ENCODE measurements at places on chromosomes 2 and 18. TPM values are rescaled to one million over a fixed set of nuclear protein-coding genes. Genes with fewer than 3 reads are reported as not detected.
A peak's percentile ranks its signal among the peaks of the same experiment; 100 is the strongest.

Gene LRATD1
- polyA plus RNA-seq = 12.4 TPM

Gene KCNG3
- not detected for polyA plus RNA-seq

Gene SLC38A11
- polyA plus RNA-seq = 0.30 TPM

Gene TSHZ1
- 29.4 TPM for polyA plus RNA-seq

Gene ASB18
- 3.7 TPM for polyA plus RNA-seq

Gene ITPRIPL1
- polyA plus RNA-seq = 3.3 TPM

Gene ECEL1
- 0.34 TPM for polyA plus RNA-seq

Gene NAT8
- polyA plus RNA-seq = 0.29 TPM

DNA sequence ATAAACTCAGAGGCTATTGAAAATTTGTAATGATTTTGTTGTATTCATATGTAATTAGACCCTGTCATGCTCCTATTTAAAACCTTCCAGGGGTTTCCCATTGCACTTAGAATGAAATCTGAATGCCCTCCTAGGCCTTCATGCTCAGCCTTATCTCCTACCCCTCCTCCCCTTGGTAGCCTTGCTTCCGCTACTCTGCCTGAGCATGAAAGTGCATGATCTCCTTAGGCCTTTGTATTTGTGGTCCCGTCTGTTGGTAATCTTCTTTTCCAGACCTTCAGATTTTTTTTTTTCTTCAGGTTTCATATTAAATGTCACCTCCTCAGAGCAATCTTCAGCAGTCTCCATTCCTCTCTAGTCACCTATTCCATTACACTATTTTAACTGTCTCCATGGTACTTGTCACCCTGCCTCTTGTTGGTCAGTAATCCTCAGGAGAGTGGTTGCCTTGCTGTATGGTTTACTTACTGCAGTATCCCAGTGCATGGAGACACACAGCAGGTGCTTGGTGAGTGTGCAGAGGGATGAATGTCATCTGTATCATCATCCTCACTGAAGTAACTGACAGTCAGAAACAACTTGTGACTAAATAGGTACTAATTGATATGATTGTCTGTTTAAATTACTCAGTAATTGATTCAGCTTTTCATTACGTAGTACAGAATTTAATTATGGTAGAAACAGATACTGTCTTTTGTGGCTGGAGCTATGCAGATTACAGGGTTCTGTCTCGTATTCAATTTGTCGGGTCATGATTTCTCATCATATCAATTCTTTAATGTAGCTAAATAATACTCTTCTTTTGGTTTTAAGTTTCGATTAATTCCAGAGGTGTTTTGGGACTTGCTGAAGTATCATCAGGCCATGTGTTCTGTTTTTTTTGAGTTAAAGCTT is 63.9 kb downstream of the PHLPP1 start:
- no peaks in the 10 kb centered on the region for H3K27me3 ChIP-seq
- no peaks in the 10 kb centered on the region for H3K4me1 ChIP-seq
- no peaks in the 10 kb centered on the region for H3K36me3 ChIP-seq
- no peak for DNase-seq
- H3K4me3 ChIP-seq = no peak overlapping the region
- no peak overlapping the region for H3K27ac ChIP-seq

DNA sequence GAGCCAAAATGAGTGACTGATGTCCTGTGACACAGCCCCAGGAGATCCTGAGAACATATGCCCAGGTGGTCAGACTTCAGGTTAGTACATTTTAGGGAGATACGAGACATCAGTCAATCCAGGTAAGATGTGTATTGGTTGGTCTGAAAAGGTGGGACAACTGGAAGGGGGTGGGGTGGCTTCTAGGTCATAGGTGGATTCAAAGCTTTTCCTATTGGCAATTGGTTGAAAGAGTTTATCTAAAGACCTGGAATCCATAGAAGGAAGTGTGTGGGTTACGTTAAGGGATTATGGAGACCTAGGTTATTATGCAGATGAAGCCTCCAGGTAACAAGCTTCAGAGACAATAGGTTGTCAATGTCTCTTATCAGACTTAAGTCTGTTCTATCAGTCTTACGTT is 136.5 kb downstream of the ZNF532 start:
- H3K27ac ChIP-seq = no peak overlapping the region
- no peak overlapping the region for H3K4me3 ChIP-seq
- DNase-seq = no peak
- no peaks in the 10 kb centered on the region for H3K27me3 ChIP-seq
- H3K36me3 ChIP-seq = no peaks in the 10 kb centered on the region

- DNase-seq = no peak
- no peaks in the 10 kb centered on the region for H3K27me3 ChIP-seq
- H3K36me3 ChIP-seq = no peaks in the 10 kb centered on the region
- no peak overlapping the region for H3K27ac ChIP-seq
- H3K4me3 ChIP-seq = no peak overlapping the region
Observed at GRCh38 chr18:41659438-41660130, 295.4 kb upstream of the PIK3C3 start.

DNA sequence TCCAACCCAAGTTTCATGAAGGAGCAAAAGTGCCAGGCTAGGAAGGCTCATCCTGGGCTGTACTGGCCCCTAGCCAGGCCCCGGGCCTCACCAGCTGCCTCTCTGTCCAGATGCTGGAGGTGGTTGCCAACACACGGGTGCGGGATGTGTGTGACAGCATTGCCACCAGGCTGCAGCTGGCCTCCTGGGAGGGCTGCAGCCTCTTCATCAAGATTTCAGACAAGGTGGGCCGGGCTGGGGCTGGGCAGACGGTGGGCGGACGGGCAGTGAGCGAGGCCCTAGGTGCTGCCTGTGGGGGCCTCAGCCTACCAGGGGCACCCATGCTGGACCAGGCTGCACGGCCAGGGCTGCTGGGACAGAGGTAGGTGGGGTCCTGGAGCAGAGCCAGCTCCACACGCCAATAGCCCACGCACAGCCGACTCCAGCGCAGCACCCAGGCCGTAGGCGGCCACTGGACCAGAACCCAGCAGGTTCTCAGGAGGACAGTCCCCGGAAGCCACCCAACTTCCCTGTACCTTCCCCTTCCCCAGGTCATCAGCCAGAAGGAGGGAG is 11.8 kb upstream of the GPR17 start:
- DNase-seq = peak; percentile 65
- H3K4me1 ChIP-seq = peaks cover 57% of the 10 kb centered on the region
- peaks cover 2% of the 10 kb centered on the region for H3K27me3 ChIP-seq
- H3K27ac ChIP-seq = no peak overlapping the region
- H3K4me3 ChIP-seq = no peak overlapping the region

DNA sequence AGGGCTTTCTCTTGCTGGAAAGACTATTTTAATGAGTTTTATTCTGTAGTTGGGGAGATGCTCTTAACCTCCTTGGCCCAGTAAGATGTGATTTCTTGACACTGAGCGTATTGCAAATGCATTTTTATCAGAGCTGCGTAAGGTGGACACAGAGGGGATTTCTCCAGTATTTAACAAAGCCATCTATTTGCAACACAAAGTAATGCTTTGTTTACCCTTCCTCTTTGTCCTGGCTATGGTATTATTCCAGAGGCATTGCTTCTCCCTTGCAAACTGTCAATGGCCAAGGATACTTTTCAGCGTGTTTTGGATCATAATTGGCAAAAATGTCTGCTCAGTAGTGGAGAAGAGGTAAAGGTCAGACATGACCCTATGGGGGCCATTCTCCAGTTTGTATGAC is 90.8 kb upstream of the PIK3C3 start:
- no peak overlapping the region for H3K27ac ChIP-seq
- H3K4me1 ChIP-seq = no peaks in the 10 kb centered on the region
- H3K36me3 ChIP-seq = no peaks in the 10 kb centered on the region
- H3K27me3 ChIP-seq = no peaks in the 10 kb centered on the region
- no peak overlapping the region for H3K4me3 ChIP-seq

DNA sequence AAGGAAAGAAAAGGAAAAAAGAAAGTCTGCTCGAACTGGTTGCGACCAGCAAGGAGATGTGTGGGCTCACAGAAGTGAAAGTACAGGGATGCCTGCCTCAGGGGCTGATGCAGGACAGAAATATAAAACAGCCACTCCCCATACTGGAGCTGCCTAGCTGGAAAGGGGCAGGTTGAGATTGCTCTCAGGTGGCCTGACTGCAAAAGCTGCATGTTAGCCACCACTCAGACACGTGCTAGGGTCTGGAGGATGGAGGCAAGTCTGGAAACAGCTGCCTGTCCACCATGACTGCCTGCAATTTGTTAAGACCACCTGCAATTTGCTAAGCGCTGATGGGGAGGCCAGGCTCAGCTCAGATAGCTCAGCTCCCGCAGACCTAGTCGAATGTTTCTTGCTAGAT is 17.9 kb downstream of the B3GNT7 start:
- H3K27ac ChIP-seq = no peak overlapping the region
- H3K27me3 ChIP-seq = peaks cover 11% of the 10 kb centered on the region
- no peak for DNase-seq
- H3K4me3 ChIP-seq = no peak overlapping the region

GRCh38 chr2:200905618-200906296 is 16.6 kb downstream of the NIF3L1 start:
- peak; percentile 69 for DNase-seq
- H3K27ac ChIP-seq = no peak overlapping the region
- H3K27me3 ChIP-seq = no peaks in the 10 kb centered on the region
- no peak overlapping the region for H3K4me3 ChIP-seq

DNA sequence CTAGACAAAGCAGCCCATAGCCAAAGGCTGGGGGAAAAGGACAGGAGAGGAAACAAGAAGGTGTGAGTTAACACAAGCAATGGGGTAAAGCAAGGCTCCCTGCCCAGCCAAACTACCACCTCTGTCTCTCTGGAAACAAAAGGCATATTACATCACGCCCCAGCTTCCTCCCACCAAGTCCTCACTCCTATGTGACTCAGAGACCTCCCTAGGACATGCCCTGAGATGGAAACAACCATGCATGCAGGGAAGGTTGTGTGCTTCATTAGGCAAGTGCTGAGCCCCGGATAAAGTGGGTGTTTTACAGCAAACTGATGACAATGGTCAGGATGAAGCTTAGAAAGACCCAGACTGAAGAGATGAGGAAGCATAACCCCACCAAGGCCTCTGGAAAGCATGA is 9.0 kb upstream of the ATRAID start:
- DNase-seq = no peak
- no peaks in the 10 kb centered on the region for H3K4me1 ChIP-seq
- H3K4me3 ChIP-seq = no peak overlapping the region
- no peak overlapping the region for H3K27ac ChIP-seq
- H3K27me3 ChIP-seq = no peaks in the 10 kb centered on the region
- peaks cover 72% of the 10 kb centered on the region for H3K36me3 ChIP-seq

GRCh38 chr18:49362431-49362830 is 98.0 kb downstream of the DYM start:
- DNase-seq = no peak
- H3K27me3 ChIP-seq = no peaks in the 10 kb centered on the region
- no peak overlapping the region for H3K4me3 ChIP-seq
- no peak overlapping the region for H3K27ac ChIP-seq

GRCh38 chr18:61637319-61637718 is 255.5 kb downstream of the RNF152 start:
- peak; percentile 13 for DNase-seq
- H3K27me3 ChIP-seq = no peaks in the 10 kb centered on the region
- H3K4me3 ChIP-seq = no peak overlapping the region
- H3K4me1 ChIP-seq = peaks cover 15% of the 10 kb centered on the region
- H3K27ac ChIP-seq = no peak overlapping the region

DNA sequence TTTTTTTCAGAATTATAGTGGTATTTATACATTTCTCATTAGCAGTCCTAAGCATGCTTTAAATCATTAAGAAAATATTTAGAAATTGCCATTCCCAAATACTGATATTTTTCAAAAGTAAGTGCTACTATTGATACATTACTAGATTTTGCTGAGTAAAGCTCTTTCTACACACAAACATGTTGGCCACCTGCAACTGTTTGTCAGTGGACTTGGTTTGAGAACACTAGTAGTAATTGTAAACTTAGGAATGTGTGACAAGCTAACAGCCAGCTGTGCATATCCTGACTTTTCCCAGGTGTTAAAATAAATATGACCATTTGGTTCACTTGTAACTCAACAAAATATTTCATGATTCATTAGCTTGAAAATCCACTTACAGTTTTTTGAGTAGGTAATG is 103.1 kb downstream of the MSTN start:
- H3K36me3 ChIP-seq = no peaks in the 10 kb centered on the region
- no peaks in the 10 kb centered on the region for H3K4me1 ChIP-seq
- H3K27me3 ChIP-seq = no peaks in the 10 kb centered on the region
- H3K4me3 ChIP-seq = no peak overlapping the region
- H3K27ac ChIP-seq = no peak overlapping the region
- peak; percentile 56 for DNase-seq

- H3K27me3 ChIP-seq = peaks cover 3% of the 10 kb centered on the region
- no peaks in the 10 kb centered on the region for H3K4me1 ChIP-seq
- no peaks in the 10 kb centered on the region for H3K36me3 ChIP-seq
Observed at GRCh38 chr2:67974559-67975430, 88.0 kb downstream of the C1D start.

DNA sequence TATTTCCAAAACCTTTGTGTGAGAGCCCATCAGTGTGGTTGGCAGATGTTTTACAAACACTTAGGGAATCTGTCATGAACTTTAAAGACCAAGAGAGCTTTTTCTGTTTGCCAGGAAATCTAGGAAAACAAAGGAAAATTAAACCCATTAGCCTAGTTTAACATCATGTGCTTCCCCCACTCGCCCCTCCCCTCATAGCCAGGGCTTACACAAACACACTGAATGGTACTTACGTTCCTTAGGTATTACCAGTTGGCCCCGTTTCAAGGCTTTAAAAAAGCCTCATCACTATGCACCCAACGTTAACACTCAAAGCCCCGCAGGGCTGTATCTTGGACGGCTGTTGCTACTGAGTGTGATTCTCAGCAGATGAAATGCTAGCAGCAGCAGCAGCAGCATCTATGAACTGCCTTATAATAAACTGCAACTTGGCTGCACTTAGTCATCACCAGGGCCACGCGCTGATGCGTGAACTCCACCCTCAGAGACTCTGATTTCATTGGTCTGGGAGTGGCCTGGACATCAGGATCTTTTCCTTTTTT is 20.1 kb upstream of the TTC39C start:
- no peak overlapping the region for H3K4me3 ChIP-seq
- no peak overlapping the region for H3K27ac ChIP-seq
- no peaks in the 10 kb centered on the region for H3K36me3 ChIP-seq
- H3K27me3 ChIP-seq = no peaks in the 10 kb centered on the region

- DNase-seq = no peak
- no peaks in the 10 kb centered on the region for H3K27me3 ChIP-seq
- H3K4me3 ChIP-seq = no peak overlapping the region
- H3K27ac ChIP-seq = no peak overlapping the region
Observed at GRCh38 chr2:190838492-190838910, 42.1 kb upstream of the GLS start.

DNA sequence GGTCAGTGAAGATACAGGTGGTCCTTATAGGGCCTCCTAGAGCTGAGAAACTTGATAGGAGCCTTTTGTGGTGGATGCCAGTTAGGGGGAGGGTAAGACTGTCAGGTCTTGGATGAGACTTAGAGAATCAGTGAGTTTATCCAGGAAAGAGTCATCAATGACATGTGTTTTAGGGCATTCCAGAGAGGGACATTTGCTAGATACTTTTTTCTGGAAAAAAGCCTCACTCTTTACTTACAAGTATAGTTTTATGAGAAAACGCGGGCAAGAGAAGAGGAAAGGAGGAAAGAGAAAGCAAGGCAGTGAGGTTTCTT is 24.5 kb upstream of the MSGN1 start:
- H3K4me1 ChIP-seq = peaks cover 39% of the 10 kb centered on the region
- H3K36me3 ChIP-seq = no peaks in the 10 kb centered on the region

GRCh38 chr18:24168496-24168895 is 29.6 kb downstream of the CABYR start:
- peaks cover 47% of the 10 kb centered on the region for H3K36me3 ChIP-seq
- H3K27me3 ChIP-seq = no peaks in the 10 kb centered on the region
- no peak overlapping the region for H3K4me3 ChIP-seq
- H3K4me1 ChIP-seq = no peaks in the 10 kb centered on the region
- no peak for DNase-seq

Data from muscle of leg (tissue), 16 donors.